ENCODE measurements at places on chromosomes 1 and 21.

- no peak for DNase-seq
These were observed 58.0 kb downstream of the NPHP4 start for GRCh38 chr1:5934058-5934884.

GRCh38 chr1:83500531-83500930, 498.4 kb downstream of the TTLL7 start:
- DNase-seq: no peak

DNA sequence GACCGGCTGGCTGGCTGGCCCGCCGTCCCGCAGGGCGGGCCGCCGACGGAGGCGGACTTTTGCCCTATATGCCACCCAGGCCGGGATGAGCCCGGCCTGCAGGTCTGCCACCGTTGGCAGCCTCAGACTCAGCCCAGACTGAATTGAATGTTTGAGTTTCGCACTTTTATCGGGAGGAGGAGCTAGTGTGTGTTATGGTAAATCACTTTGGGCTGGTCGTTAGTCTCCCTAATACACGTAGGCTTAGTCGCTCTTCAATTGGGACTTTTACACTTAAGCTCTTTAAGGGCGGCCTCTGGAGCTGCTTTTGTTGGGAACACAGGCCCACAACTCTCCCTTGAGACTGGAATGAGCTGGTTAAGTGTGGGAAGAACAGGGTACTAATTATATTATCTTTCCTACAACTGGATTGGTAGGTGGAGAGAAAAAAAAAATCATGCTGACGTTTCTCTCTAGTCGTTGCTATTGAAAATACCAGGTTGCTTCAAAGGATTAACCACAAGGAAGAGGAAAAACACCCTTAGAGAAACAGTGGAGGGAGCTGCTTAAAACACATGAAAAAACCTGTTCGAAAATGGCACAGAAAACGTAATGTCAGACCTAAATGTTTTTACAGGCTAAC, 1.4 kb upstream of the IRF2BP2 start:
- peak; percentile 90 for DNase-seq

GRCh38 chr1:110138956-110139355, 11.3 kb upstream of the SLC6A17 start:
- DNase-seq: no peak

- DNase-seq: no peak
These were observed 156.2 kb upstream of the SPAG17 start for GRCh38 chr1:118340928-118341910.

- DNase-seq: no peak
These were observed 8.6 kb downstream of the RIIAD1 start for GRCh38 chr1:151729966-151730291.

DNA sequence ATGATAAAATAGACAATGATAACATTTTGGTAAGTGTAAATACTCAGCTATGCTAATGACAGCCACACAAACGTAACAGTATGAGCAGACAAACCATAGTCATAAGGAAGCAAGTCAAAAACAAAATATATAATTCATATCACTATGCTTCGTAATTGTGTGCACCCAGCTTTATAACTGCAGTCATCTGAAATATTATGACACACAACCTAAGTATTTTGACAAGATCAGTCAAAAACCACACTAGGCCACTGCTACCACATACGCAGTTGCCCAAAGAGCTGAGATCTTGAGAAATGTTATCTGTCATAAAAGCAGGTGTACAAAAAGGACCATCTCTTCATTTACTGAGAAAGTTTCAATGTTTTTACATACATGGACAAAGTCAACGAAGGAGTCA, 26.0 kb downstream of the RNASEL start:
- no peak for DNase-seq

GRCh38 chr1:19946331-19946751, 22.9 kb upstream of the PLA2G2E start:
- no peak for DNase-seq

DNA sequence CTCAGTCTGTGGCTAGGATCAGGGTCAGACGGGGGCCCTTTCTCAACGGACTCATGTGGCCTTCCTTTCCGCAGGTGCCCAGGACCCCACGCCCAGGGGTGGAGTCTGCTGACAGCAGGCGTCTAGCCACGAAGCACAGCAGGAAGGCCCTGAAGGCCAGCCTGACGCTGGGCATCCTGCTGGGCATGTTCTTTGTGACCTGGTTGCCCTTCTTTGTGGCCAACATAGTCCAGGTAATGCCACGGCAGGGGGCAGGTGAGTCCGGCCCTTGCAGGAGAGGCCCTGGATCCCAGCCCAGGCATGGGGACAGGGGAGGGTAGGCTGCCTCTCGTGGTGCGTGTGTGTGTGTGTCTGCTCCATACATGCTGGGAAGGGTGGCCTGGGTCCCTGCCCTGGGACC, 13.8 kb downstream of the HTR6 start:
- no peak for DNase-seq

GRCh38 chr1:44524655-44525500, 119.8 kb downstream of the RNF220 start:
- no peak for DNase-seq

DNA sequence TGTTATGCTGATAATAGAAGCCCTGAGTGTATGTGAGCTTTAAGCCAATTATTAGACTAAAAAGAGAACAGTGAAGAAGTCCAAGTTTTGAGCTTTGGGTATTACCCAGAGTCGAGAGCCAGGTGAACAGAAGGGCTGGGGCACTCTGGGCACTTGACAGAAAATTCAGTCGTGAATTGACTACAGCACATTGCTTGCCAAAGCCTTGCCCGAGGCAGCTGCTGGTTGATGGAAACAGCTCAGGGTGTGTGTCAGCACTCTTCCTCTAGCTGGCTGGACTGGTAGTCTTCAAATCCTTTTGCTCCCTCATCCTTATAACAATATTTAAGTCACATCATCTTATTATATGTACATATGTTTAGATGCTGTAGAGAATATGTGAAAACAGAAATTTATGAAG, 21.3 kb downstream of the PDE4B start:
- peak; percentile 47 for DNase-seq

DNA sequence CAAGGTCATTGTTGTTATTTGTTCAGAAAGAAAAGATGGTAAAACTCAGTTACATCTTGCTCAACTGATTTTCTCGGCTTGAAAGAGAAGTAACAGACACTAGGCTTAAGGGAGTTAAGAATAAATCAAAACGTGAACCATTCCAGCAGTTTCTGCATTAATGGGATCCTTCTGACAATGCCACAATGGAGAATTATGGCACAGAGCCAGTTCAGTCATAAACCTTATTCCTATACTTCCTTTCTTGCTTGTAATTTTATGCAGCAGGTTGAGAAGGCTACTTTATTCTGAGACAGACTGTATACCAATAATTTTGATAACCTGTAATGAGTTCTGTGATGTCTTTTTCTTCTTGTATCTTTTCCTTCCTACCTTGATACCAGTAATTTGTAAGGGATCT, 167.0 kb downstream of the C1orf21 start:
- no peak for DNase-seq

- no peak for DNase-seq
These were observed 14.5 kb upstream of the CCDC185 start for GRCh38 chr1:223378754-223379153.

GRCh38 chr1:169321539-169321938, 46.1 kb downstream of the NME7 start:
- DNase-seq: no peak

- DNase-seq: no peak
These were observed 19.0 kb upstream of the ARF1 start for GRCh38 chr1:228063251-228064191.

GRCh38 chr1:235843461-235843961, 23.2 kb downstream of the LYST start:
- DNase-seq: peak; percentile 59

GRCh38 chr1:231172411-231172810, 10.6 kb downstream of the TRIM67 start:
- DNase-seq: no peak

DNA sequence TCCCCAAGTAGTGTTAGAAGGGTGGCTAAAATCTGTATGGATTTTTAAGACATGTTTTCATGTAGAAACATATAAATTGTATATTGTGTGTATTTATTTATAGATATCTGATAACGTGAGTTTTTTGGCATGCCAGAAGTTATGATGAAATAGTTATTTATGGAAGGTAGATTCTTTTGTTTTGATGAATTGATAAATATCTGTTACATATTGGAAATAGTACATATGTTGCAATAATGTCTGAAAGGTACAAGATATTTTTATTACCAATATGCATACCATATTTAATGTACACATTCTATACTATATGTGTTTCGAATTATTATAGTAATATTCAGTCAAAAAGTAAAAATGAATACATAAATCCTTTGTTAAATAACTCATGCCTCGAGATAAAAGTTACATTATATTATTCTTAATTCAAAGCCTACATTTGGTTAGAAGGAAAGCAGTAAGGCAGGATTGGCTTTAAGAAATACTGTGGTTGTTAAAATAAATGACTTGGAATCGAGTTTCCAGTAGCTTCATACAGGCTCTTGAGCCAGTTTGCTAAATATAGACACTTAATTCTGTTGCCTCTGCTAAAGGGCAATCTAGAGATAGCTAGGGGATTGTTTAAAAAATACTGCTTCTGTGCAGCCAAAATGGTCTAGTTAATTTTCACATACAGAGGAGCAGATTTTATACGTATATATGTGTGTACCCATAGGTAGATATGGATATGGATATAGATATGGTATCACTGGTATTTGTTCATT, 1175.1 kb upstream of the B3GALT2 start:
- DNase-seq: no peak

- no peak for DNase-seq
These were observed 12.7 kb upstream of the CPLANE2 start for GRCh38 chr1:16249596-16250241.

- DNase-seq: no peak
These were observed 224.8 kb upstream of the B3GALT2 start for GRCh38 chr1:193411215-193411614.

GRCh38 chr1:211832661-211833060, 2.1 kb upstream of the LPGAT1 start:
- no peak for DNase-seq

GRCh38 chr1:10399444-10399941, 629 bp downstream of the PGD start:
- peak; percentile 32 for DNase-seq

DNA sequence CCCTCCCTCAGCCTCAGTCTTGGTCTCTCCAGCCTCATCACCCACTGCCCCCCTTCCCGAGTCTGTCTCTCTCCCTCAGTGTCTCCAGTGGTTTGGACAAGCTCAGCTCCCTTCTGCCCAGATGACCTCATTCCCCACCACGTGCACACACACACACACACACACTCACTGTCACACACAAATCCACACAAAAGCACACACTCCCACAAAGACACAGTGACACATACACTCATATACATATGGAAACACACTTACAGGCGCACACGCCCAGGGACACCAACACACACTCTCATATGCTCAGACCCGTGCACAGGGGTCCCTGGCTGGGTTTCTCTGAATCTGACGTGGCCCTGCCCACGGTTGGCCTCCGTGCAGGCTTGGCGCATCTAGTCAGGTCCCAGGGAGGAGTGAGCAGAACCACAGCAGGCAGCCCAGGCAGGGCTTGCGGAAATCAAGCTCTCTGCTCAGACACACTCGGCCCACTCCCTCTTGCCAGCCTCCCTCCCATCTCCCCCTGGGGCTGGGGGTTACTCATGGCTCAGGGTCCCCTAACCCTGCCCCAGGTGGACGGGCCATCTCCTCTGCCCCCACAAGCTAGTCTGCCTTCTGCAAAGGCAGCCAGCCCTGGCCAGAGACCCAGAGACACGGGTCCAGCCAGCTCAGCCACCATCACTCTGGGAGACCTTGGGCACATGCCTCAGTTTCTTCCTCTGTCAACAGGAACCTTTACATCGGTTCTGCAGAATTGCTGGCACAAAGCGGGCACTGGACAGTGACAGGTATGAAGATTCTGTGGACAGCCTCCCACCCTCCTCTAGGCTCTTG, 38.5 kb upstream of the FAM131C start:
- DNase-seq: no peak

- DNase-seq: no peak
These were observed 94.2 kb downstream of the KCNN3 start for GRCh38 chr1:154775621-154776605.

DNA sequence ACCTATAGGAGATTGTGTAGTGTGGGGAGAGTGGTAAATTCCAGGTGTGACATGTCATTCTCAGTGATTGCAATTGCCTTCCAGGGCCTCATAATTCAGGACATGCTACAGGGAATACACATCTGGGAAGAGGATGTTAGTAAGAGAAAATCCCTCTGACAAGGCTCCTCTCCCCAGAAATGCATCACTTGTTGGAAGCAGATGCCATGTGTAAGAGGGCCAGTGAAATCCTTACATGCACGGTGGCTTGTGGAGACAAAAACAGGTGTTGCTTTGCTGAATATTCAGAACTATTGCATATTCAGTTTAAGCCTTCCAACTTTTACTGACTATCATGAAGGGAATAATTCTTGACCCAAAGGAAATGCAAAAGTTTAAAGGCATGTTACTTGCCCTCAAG, 503.4 kb downstream of the NEGR1 start:
- DNase-seq: no peak

- no peak for DNase-seq
These were observed 2.9 kb downstream of the ARF1 start for GRCh38 chr1:228085287-228085951.

DNA sequence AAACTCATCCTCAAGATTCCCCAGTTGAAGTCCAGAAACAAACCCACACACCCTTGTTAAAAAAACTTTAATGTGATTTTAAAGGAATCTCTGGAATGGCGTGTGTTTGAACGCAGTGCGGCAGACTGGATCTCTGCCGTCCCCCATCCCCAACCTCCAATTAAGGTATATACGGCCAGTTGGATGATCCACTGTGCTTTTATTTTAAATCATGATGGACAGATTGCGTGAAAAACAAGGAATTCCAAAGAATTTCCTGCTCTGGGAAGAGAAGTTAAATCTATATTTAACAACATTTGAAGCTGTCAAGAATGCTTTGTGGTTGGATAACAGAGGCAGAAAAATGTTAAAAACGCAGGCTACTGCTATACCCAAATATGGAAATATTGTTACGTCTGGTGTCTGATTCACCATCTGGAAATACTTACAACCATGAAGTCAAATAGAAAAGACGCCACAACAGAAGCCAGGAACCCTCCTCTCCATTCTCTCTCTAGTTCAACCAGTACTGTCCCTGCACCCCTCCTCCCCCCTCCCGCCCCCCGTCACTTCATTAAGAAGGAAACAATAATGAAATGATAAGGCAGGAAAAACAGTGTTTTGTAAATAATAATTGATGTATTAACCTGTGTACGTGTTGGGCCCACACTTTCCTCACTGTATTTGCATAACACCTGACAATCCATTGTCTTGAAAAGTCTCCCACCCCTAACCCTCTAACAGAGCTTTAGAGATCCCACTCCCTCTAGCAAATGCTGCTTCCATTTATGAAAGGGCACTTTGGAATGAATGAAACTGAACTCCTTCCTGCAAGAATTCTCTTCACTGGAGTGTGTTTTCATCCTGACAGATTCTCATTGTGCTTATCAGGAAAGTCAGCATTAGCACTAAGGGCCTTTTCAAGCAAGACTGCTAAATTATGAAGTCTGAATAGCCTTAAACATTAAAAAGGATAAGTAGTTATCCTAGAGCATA, 2.0 kb upstream of the CCN1 start:
- no peak for DNase-seq

- no peak for DNase-seq
These were observed 34.5 kb downstream of the TYW3 start for GRCh38 chr1:74767490-74767889.

- DNase-seq: no peak
These were observed 17.8 kb downstream of the CCDC30 start for GRCh38 chr1:42480921-42481320.

All from pons (tissue), 1 donor.